H7 (cell line): ENCODE measurements at places on chromosomes 13 and 19. TPM values are rescaled to one million over a fixed set of nuclear protein-coding genes. Genes with fewer than 3 reads are reported as not detected.

Gene CD209
- total RNA-seq = not detected in 2 replicates

Gene SULT2B1
- total RNA-seq = 1.8 and 2.8 TPM in 2 replicates

Gene OBI1
- total RNA-seq = 30.5 and 37.2 TPM in 2 replicates

Gene SIGLEC9
- not detected in 2 replicates for total RNA-seq

Gene TMEM150B
- total RNA-seq = 0.24 TPM in 1 of 2 replicates, not detected in the other

Gene PCDH17
- total RNA-seq = 0.22 and 0.24 TPM in 2 replicates

Gene ERF
- 73.0 and 106 TPM in 2 replicates for total RNA-seq

Gene TRPM4
- 10.2 and 12.8 TPM in 2 replicates for total RNA-seq

Gene FPR2
- not detected in 2 replicates for total RNA-seq

Gene CFAP97D2
- total RNA-seq = not detected in 2 replicates

Gene PPP1R12C
- 57.5 and 66.4 TPM in 2 replicates for total RNA-seq

Gene C19orf33
- total RNA-seq = 5.1 and 11.1 TPM in 2 replicates

Gene IL17D
- 0.15 TPM in 1 of 2 replicates, not detected in the other for total RNA-seq

Gene TMEM272
- not detected in 2 replicates for total RNA-seq

Gene KCNRG
- total RNA-seq = 0.33 and 1.0 TPM in 2 replicates

Gene C3
- total RNA-seq = 13.4 and 20.2 TPM in 2 replicates

Gene COL4A1
- total RNA-seq = 131 and 135 TPM in 2 replicates

Gene SPACA4
- total RNA-seq = not detected in 2 replicates

Gene BEST2
- total RNA-seq = 0.37 and 1.5 TPM in 2 replicates

Gene ASPDH
- not detected in 2 replicates for total RNA-seq

Gene CYP4F12
- total RNA-seq = not detected in 2 replicates

Gene CYP4F11
- total RNA-seq = not detected in 2 replicates

Gene RHPN2
- total RNA-seq = 26.6 and 27.0 TPM in 2 replicates
